CD4-positive, alpha-beta T cell treated with Interleukin-2 at 100 ng/mL for 4 hours (primary cell): ENCODE measurements at places on chromosomes 1 and 21.

DNA sequence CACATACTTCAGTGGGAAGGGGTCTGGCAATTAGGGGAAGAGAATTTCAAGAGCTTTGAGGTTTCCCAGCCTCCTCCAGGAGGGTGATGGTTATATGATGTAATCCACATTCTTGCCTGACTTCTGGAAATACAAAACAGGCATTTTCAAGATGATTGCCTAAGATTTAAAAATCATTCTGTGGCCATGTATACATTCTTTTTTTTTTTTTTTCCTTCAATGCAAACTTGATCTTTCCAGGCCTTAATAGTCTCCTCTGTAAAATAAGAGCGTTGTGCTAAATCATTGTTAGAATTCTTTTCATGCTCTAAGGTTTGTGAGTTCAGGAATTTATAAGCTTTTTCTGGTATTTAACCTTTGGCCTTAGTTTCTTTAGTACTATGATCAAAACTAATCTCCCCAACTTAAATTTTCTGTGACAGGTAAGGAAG is 192.3 kb upstream of the HMCN1 start:
- DNase-seq: no peak

DNA sequence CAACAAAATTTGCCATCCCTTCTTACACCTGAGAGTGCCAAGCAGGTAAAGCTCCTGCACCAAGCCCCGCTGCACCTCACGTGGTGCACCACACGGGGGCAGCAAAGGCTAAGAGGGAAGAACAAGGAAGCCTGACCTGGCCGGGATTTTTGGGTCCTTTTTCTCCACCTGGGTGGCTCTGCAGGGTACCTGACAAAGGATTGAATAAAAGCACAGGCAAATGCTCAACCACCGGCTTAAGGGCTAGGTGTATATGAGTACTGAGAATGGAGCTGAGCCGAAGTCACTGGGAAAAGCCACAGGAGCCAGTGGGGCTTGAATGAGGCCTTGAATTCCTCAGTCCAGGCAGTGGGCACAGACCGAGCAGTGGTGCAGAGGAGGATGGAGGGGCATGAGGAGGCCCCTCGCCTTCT is 36.4 kb downstream of the ZNF697 start:
- DNase-seq: peak; percentile 26

DNA sequence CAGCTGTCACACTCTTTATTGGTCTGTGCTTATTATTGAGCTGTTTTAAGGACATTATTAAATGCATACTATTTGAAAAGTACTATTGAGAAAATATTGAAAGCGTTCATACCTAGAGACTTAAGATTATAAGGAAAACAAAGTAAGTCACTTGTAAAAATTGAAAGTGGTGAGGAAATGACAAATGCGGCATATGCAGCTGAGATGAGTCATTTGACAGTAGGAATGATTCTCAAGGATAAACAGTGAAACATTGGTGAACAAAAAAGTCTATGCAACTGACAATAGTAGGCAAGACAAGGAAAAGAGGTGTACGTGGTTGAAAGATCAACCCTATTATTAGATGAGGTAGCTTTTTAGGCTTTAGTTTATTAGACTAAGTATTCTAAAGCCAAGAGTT is 82.6 kb upstream of the MAP10 start:
- no peak for DNase-seq

DNA sequence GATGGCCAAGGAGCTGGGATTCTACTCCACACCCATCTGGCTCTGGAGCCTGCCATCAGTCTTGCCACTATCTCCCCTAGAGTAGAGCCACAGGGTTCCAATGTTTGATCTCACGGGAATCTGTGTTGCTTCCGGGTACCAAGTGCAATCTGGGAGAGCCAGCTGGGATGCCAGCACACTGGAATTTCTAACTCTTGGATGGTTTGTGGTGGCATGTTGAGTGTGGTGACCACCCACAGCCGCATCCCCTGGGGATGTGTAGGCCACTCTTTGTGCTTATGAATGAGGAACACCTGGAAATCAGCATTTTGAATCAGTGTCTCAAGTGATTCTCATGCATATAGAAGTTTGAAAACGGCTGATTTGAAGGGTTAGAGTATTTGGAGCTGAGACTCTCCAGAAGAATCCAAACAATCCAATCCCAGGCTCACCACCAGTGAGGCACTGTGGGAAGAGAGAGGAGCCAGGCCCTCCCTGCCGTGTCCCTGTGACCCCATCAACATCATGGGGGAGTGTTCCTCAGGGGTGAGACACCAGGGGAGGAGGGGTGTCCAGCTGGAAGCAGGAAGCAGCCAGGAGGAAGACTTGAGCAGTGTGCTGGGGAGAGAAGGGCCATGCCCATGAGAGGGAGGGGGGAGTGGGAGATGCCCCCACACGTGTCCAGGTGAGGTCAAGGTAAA is 13.4 kb downstream of the FBLIM1 start:
- no peak for DNase-seq

GRCh38 chr1:245906207-245906606 is 600.9 kb downstream of the SMYD3 start:
- DNase-seq: no peak

GRCh38 chr1:78292361-78292760 is 198.4 kb upstream of the PTGFR start:
- no peak for DNase-seq

DNA sequence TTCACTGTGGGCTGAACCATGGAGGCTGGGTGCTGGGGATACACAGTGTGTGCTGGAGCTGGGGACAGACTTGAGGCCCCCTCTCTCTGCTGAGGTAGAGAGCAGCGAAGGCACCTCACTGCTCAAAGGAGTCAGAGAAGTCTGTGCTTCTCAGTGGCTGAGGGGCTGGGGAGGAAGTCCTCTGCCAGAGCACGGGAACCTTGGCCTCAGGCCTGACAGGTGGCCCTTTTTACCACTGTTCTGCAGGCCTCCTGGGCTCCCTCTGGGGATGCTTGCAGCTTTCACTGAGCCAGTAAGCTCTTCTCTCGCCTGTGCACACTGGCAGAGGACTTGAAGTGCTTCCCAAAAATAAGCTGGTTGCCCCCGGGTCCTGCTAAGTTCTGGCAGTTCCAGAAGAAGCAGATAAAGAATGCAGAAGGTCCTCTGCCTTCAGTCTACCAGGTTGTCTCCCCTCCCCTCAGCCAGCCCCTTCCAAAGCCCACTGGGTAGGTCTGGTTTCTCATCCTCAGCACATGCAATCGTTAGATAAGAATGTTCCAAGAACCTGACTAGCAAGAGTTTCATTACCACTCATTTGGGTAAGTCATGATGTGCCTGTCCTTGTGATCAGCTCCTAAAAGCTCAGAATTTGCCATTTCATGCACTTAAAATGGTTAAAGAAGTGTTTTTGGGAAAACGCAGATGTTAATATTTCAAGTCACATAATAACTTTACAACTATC is 53.9 kb downstream of the TENT5C start:
- DNase-seq: no peak

DNA sequence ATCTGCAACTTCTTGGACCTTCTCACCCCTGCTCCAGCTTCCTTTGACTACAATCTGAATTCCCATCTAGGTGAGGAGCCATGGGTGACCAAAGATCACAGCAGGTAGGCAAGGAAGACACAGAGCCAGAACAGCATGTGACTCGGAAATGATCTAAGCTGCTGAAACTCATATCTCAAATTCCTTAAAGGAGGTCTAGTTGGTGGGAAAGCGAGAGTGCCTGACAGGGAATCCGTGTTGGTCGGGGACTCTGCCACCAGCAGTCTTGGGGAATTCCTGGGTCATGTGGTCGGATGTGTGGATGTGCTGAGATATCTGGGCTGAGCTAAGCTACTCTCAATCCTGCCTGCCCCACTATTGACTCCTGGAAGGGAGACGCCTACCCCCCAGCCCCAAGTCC is 3.2 kb upstream of the NUAK2 start:
- DNase-seq: no peak

GRCh38 chr1:229869240-229869639 is 197.8 kb upstream of the GALNT2 start:
- DNase-seq: no peak

- DNase-seq: no peak
Measured at GRCh38 chr1:33348676-33349080, 27.8 kb upstream of the A3GALT2 start.

DNA sequence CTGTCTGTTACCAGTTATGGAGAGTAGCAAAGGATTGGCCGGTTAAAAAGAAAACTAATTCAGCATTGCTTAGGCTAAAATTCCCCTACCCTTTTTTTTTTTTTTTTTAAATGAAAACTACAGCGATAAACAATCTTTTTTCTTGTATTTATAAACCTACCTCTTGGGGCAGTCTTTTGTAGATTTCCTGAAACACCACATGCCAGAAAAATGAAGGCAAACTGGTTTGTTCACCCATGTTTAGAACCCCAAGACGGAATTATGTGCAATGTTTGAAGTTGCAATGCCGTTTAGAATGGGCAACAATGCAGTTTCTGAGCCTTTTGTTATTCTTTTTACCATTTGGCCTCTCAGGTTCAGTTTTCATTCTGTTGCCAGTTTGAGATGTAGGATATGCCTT is 59.1 kb downstream of the PRDM2 start:
- DNase-seq: no peak

- DNase-seq: no peak
Measured at GRCh38 chr1:116270316-116271057, 102.6 kb upstream of the ATP1A1 start.

GRCh38 chr1:197686231-197686630 is 89.0 kb downstream of the DENND1B start:
- DNase-seq: no peak

DNA sequence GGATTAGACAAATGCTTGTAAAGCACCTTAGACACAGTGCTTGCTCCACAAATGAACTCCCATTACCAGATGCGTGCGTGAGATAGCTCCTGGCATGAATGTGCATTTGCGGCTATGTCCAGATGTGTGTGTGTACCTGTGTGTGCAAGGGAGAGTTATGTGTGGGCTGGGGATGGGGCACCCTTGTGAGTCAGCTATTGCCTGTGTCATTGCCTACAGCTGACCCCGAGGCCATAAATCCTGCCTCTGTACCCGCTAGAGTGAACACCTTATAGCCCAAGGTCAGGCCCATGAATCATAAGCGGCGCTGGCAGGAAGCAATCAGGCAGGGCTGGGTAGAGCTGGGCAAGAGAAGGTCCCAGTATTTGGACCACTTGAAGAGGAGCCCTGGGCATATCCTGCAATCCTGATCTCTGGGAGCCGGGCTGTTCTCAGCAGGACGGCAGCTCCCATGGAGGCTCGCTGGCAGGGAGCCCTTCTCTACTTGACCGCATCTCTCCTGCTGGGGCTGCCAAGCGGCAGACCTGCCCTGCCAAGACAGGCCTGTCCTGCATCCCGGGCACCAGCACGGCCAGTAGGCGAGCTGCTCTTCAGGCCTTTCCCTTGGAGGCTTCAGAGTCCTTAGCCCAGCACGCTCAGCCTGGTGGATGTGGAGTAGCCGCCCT is 86.4 kb downstream of the TMEM53 start:
- no peak for DNase-seq

DNA sequence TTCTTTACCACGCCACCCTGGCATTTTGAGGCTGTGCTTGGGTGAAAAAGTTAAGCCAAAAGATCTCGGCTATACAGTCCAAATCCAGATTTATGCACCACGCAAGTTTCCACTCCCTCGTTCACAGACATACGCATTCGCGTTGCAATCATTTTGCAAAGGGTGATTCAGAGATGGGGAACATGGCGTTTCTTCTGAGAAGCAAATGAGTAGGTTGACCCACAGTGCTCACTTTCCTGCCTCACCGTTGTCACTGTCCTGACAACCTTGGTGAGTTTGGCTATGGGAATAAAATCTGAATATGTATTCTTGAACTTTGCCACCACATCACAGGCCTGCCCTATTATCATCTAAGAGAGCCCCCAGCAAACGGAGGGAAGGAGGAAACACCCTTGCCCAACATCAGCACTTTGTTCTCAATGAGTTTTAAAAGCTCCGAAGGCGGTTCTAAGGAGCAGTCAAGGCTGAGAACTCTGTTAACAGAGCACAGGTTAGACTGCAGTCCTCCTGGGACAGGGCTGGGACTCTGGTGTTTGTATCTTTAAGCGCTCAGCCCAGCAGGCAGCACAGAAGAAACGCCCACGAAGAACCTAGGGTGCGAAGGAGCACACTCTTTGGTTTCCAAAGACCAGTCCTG is 86.4 kb downstream of the RUNX1 start:
- no peak for DNase-seq
